ENCODE measurements at places on chromosomes 5 and 9.
A peak's percentile ranks its signal among the peaks of the same experiment; 100 is the strongest.

DNA sequence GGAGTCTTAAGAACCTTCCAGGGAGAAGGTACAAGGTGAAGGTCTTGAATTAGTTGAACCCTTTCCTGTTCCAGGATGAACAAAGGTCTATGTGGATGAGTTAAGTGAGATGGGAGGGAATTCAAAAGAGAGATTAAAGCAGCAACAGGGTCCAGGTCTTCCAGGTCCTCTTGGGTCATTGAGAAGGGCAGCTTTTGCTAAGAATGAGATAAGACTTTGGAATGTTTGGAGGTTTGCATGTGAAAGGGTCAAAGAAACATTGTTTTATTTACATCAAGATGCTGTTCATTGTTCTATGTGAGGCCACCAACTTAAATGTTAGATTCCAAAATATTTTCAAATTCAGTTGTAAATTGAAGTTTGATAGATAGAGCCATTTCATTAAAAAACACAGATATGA, 463.9 kb downstream of the ANXA1 start:
- no peak overlapping the region for H3K4me3 ChIP-seq
- no peaks in the 10 kb centered on the region for H3K36me3 ChIP-seq
- no peak overlapping the region for H3K27ac ChIP-seq

DNA sequence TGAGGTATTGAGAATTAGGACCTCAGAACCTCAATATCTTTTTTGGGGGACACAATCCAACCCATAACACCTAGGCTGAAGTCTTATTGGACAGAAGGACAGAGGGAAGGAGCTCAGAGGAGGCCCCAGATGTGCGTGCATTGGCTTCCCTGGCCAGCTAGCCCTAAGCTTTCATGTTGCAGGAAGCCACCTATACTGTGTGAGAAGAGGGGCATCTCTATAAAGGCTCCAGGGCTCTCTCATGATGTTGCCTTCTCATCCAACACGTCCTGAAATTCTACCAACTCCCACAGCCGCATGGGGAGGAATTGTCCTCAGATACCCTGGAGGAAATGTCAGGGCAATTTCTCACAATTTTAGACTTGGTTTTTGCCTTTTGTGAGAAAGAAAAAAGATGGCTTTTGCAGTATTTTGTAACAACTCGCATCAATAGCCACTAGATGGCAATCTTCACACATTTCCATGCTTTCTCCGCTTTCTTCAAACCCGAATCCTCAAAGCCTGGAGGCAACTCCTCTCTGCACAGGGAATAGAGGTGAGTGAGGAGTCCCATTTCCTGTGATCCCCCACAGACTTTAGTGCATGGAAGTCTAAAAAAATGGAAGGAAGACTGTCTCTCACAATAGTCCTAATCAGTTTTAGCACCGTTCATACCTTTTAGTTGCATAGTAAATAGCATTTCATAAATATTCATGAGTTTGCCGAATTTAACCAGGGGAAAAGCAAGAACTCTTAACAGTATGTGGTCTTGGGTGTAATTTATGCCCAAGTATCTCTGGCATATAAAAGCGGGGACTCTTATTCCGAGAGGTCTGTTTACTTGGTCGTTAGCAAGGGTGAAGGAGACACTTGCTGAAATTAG, 7.4 kb upstream of the PPP3R2 start:
- H3K27me3 ChIP-seq = no peaks in the 10 kb centered on the region
- peaks cover 23% of the 10 kb centered on the region for H3K4me1 ChIP-seq
- no peak for DNase-seq
- no peaks in the 10 kb centered on the region for H3K36me3 ChIP-seq

DNA sequence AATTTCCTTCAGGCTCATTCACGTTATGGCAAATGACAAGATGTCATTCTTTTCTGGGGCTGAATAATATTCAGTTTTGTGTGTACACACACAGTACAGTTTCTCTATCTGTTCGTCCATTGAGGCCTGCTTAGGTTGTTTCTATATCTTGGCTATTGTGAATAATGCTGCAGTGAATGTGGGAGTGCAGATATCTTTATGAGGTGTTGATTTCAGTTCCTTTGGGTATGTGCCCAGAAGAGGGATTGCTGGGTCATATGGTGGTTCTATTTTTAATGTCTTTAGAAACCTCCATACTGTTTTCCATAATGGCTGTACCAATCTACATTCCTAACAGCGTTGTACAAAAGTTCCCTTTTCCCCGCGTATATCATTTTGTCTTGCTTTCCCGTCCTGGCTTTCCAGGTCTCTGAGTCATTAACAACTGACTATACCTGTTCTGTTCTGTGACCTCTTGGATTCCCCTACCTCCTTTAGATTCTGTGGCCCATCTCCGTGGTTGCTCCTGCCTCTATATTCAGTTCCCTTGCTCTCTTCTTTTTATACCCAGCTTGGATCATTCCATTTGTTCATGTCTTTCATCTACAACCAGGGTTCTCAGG, 6.8 kb downstream of the SNX30 start:
- no peaks in the 10 kb centered on the region for H3K27me3 ChIP-seq
- H3K36me3 ChIP-seq = no peaks in the 10 kb centered on the region
- peak overlapping the region; percentile 85 for H3K27ac ChIP-seq

- H3K27ac ChIP-seq = peak overlapping the region; percentile 93
- H3K4me1 ChIP-seq = peaks cover 49% of the 10 kb centered on the region
- no peaks in the 10 kb centered on the region for H3K36me3 ChIP-seq
- DNase-seq = peak; percentile 69
- no peaks in the 10 kb centered on the region for H3K27me3 ChIP-seq
Observed at GRCh38 chr5:95823738-95824609, 1.4 kb upstream of the GLRX start.

- H3K4me3 ChIP-seq = no peak overlapping the region
- H3K27ac ChIP-seq = no peak overlapping the region
- H3K4me1 ChIP-seq = peaks cover 30% of the 10 kb centered on the region
- no peak for DNase-seq
Observed at GRCh38 chr9:14350754-14351153, 36.8 kb upstream of the NFIB start.

GRCh38 chr5:123132316-123132715, 43.3 kb downstream of the PRDM6 start:
- H3K36me3 ChIP-seq = no peaks in the 10 kb centered on the region
- H3K27ac ChIP-seq = no peak overlapping the region
- H3K27me3 ChIP-seq = no peaks in the 10 kb centered on the region

- H3K27me3 ChIP-seq = no peaks in the 10 kb centered on the region
- no peak overlapping the region for H3K4me3 ChIP-seq
- H3K4me1 ChIP-seq = no peaks in the 10 kb centered on the region
- no peaks in the 10 kb centered on the region for H3K36me3 ChIP-seq
- H3K27ac ChIP-seq = no peak overlapping the region
- DNase-seq = no peak
Observed at GRCh38 chr9:20634895-20635294, 12.6 kb upstream of the MLLT3 start.

GRCh38 chr5:148972974-148973374, 89.9 kb downstream of the SH3TC2 start:
- no peak for DNase-seq
- H3K4me1 ChIP-seq = peaks cover 9% of the 10 kb centered on the region
- no peak overlapping the region for H3K27ac ChIP-seq
- no peak overlapping the region for H3K4me3 ChIP-seq
- H3K36me3 ChIP-seq = no peaks in the 10 kb centered on the region

- no peaks in the 10 kb centered on the region for H3K27me3 ChIP-seq
- H3K27ac ChIP-seq = no peak overlapping the region
- H3K4me1 ChIP-seq = peaks cover 9% of the 10 kb centered on the region
- no peak overlapping the region for H3K4me3 ChIP-seq
- H3K36me3 ChIP-seq = no peaks in the 10 kb centered on the region
Observed at GRCh38 chr5:68122439-68123328, 92.9 kb upstream of the PIK3R1 start.

DNA sequence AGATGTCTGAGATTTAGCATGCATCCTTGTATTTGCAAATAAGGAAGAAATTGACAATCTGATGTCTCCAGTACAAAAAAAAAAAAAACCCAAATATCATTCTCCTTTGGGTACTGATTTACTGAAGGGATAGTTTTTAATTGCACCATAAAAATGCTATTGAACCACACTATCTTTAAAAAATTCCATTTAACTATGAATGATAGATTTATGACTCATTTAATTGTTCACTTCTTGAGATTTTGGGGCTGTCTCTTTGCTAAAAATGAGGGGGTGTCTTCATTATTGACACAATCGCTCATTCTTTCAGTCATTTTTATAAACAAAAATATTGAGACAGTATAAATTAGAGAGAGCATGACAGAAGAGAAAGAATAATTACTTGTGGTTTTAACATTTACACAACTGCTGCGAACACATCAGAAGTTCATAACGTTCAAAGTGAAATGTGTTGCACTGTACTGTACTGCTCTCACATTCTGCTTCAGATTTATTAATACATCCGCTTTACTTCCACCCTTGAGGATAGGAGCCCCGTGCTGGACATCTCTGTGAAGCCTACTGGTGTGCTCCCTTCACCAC, 142.3 kb downstream of the MEF2C start:
- no peak overlapping the region for H3K27ac ChIP-seq
- no peak overlapping the region for H3K4me3 ChIP-seq
- H3K27me3 ChIP-seq = no peaks in the 10 kb centered on the region
- no peaks in the 10 kb centered on the region for H3K4me1 ChIP-seq
- H3K36me3 ChIP-seq = no peaks in the 10 kb centered on the region

Data from transverse colon (tissue), 4 donors.